Coronary artery (tissue), 2 donors: ENCODE measurements at places on chromosomes 6 and 20.

DNA sequence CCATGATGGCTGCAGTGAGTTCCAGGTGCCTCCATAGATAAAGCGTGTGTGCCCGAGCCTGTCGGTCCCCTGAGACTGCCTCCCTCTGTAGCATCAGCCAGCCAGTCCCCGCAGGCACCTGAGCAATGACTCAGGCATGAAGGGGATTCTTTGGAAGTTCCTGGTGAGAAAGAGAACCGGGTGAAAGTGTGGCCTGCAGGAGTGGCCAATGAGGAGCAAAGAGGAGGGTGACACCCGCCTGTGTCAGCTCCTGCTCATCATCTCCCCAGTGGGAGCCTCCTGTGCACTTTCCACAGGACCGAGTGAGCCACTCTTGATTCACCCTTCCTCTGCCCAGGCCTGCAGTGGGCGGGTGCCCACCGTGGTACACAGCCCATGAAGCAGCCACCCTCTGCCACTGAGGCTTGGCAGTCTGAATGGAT lies 71.2 kb upstream of the PTPN1 start:
- no peak for DNase-seq

- no peak for DNase-seq
Measured at GRCh38 chr6:165880686-165881085, 217.6 kb upstream of the PDE10A start.

DNA sequence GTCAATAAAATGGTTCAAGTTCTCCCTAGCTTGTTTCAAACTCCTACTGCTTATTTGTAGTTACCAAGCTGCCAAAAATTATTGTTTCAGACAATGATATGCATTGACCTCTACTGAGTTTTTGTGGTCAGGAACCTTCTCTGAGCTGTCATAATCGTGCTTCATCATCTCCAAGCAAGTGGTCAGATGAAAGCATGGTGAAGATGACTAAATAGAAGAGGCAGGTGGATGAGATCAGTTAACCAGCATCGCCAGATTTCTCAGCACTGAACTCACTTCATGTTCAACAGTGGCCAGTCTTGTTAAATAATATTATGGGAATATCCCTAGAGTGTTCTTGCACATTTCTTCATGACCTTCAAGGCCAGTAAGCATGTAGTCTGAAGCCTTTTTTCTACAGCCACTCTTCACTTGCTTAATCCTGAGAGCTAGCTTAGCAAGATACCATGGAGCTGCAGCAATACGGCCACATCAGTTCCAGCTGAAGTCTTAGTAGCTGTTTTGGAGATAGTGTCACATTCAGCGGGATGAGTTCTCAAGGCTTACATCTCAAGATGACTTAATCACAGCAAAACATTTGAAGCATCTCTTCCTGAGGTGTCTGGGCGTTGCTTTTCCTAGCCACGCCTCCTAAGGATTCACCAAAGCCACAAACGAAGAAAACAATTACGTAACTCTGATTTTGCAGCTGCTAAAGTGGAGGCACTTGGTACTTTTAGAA lies 101.6 kb upstream of the TMEM30A start:
- no peak for DNase-seq

DNA sequence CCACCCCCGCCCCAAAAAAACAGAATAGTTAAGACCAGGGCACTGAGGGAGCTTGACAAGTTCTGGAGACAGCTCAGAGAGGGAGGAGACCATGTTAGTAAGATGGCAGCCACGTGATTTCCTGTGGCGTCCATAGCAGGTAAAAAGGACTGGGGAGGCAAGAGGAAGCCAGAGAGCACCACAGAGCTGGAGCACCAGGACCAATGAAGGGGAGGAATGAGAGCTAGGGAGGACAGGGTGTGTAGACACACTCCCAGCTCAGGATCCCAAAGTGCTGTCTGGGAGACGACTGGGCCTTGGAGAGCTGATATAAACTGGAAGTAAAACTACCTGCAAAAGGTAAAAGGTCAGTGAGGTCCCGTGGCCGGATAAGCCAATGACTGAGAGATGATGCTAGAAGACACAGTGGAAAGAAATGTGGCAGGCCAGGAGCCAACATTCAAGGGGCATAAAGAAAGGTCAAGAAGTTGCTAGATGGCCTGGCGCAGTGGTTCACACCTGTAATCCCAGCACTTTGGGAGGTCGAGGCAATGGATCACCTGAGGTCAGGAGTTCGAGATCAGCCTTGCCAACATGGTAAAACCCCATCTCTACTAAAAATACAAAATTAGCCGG lies 39.0 kb downstream of the SLC23A2 start:
- DNase-seq, result no peak

- DNase-seq, result no peak
Measured at GRCh38 chr6:39777218-39777617, 15.0 kb upstream of the DAAM2 start.

GRCh38 chr6:141685416-141685815 lies 447.3 kb upstream of the GJE1 start:
- no peak for DNase-seq

DNA sequence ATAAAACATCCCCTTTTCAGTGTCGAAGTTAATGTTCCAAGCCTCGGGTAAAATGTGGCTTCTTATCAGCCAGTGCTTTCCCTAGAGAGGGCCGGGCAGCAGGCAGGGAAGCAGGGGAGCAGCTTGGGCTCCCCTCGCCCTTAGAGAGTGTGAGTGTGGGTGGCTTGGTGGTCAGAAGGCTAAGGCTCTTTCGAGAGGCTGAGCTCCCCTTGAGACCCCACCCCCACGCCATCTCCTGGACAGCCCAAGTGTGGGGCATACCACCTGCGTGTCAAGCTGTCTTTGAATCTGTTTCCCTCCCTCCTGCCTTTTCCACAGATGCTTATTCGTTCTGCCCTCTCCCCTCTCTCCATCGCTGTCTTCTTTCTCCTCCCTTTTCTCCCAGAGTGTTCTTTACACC lies 95.1 kb upstream of the FOXP4 start:
- no peak for DNase-seq

DNA sequence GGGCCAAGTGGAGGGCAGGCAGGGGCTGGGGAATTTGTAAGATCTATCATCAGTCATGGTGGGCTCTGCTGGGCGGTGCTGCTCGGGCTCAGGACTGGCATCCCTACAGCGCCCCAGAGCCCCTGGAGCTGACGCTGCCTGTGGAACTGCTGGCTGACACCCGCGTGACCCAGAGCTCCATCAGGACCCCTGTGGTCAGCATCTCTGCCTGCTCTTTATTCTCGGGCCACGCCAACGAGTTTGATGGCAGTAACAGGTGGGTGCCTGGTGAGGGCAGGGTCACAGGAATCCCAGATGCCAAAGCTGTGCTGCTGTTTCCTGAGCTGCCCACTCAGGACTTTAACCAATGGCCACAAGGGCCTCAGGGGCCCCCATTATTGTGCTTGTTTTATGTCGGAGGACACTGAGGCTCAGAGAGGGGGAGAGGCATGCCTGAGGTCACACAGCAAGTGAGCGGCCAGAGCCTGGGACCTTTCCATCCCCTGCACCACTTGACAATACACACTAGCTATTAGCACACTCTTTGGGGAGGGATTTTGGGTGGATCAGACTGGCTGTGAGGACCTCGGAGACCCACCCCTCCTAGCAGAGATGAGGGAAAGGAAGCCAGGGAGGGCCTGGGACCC lies 6.3 kb downstream of the BPIFB2 start:
- no peak for DNase-seq

DNA sequence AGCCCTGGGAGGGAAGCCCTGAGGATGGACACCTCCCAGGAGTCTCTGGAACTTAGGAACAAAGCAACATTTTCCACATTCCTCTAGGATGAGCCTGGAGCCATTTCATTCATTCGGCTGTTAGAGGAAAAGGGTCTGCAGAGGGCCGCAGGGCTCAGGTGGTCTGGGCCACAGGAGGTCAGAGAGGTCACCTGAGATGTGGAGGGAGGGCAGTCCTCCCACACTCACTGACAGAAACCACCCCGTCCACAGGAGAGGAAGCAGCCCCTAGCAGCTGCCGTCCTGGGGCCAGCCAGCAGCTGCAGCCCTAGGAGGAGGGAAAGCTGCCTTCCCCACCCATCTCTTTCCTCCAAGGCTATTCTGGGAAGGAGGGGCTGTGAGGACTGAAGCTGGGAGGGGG lies 207.0 kb downstream of the CDC5L start:
- DNase-seq, result peak; percentile 41

DNA sequence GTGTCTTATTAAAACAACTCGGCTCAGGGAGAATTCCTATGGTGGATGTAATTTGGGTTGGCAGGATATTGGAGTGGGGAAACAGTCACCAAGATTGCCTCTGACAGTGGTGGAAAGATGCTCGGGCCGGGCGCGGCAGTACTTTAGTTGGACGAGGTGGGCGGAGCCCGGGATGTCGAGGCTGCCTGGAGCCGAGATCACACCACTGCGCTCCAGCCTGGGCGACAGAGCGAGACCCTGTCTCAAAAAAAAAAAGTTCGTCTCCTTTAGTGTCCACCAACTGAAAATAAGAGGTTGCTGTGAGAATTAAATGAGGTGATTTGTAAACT lies 621 bp downstream of the NOL7 start:
- DNase-seq, result no peak

DNA sequence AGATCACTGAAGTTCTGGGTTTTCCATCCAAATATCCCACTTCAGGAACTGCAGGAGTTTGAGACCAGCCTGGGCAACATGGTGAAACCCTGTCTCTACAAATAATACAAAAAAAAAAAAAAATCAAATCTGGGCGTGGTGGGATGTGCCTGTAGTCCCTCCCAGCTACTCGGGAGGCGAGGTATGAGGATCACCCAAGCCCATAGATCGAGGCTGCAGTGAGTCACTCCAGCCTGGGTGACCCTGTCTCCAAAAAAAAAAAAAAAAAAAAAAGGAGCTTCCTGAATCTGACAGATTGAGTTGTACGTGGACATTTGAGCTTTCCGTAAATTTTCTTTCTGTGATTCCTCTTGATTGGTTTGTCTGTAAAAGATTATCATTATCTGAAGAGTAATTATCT lies 55.6 kb downstream of the TULP4 start:
- no peak for DNase-seq

GRCh38 chr6:84709121-84709520 lies 55.3 kb downstream of the TBX18 start:
- no peak for DNase-seq

GRCh38 chr6:105836379-105836778 lies 249.8 kb upstream of the PRDM1 start:
- DNase-seq, result no peak
